ENCODE measurements at places on chromosomes 1 and 21. TPM values are rescaled to one million over a fixed set of nuclear protein-coding genes. Genes with fewer than 3 reads are reported as not detected.

Gene PROK1
- total RNA-seq: not detected

Gene ADGRL4
- total RNA-seq: not detected

Gene METTL18
- total RNA-seq: 6.7 TPM

Gene S100A3
- 104 TPM for total RNA-seq

Gene CHRM3
- 0.16 TPM for total RNA-seq

Gene AHDC1
- total RNA-seq: 29.5 TPM

Gene DPT
- not detected for total RNA-seq

Gene SLC45A3
- 5.7 TPM for total RNA-seq

Gene OR2T34
- not detected for total RNA-seq

Gene LRRC7
- total RNA-seq: not detected

Gene ATP6V1G3
- not detected for total RNA-seq

Gene PCAT6
- 2.4 TPM for total RNA-seq

Gene IRF6
- total RNA-seq: 0.16 TPM

Gene C1orf116
- 4.9 TPM for total RNA-seq

Gene FUCA1
- total RNA-seq: 10.1 TPM

Gene ADAMTS1
- 0.22 TPM for total RNA-seq

Gene LCE1D
- not detected for total RNA-seq

Gene SH2D1B
- 0.10 TPM for total RNA-seq

Gene SMCP
- total RNA-seq: not detected

Gene S100A11
- total RNA-seq: 2,064 TPM

Gene CFAP45
- total RNA-seq: 0.87 TPM

Gene SH2D5
- 17.1 TPM for total RNA-seq

Gene FAM72B
- 5.6 TPM for total RNA-seq

Gene SELP
- not detected for total RNA-seq

Gene SERPINC1
- total RNA-seq: 0.13 TPM

Gene GPR37L1
- total RNA-seq: 0.21 TPM

Gene OR6K3
- not detected for total RNA-seq

Gene CD48
- total RNA-seq: not detected

Gene CELA3B
- not detected for total RNA-seq

Gene DOP1B
- 3.4 TPM for total RNA-seq
